ENCODE measurements at places on chromosomes 6 and 20.

DNA sequence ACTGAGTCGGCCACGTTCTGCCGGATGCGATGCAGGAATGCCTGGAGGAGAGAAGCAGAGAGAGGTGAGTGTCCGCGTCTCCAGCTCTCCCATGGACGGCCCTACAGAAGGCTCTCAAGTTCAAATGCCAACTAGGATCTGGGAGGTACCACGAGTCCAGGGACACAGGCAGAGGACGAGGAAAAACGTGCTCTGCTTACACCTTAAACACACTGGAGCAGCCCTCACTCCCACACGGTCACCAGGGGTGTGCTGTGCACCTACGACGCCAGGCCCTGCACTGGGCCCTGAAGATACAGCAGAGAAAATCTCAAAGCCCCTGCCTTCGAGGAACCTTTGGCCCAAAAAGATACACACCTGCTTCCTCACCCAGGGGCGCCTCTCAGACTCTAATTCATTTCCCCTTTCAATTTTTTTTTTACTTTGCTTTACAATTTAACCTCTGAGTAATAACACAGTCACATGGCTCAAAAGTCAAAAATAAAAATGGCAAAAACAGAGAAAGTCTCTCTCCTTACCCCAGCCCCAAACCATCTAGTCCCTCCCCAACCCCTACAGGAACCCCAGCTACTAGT is 79.9 kb downstream of the PREX1 start:
- no peak for DNase-seq

GRCh38 chr6:163892824-163893561 is 478.5 kb downstream of the QKI start:
- DNase-seq = no peak

DNA sequence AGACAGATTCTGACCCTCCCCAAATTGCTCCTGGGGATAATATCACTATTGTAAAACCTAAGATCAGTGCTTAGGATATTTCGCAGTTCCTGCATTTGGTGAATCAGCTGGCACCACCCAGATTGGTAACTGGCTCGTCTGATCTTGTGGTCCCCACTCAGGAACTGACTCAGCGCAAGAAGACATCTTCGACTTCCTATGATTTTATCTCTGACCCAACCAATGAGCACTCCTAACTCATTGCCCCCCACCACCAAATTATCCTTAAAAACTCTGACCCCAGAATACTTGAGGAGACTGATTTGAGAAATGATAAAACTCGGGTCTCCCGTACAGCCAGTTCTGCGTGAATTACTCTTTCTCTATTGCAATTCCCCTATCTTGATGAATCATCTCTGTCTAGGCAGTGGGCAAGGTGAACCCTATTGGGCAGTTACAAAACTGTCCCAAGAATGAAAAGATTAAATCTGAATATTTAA is 55.7 kb upstream of the PRND start:
- DNase-seq = peak; percentile 39

DNA sequence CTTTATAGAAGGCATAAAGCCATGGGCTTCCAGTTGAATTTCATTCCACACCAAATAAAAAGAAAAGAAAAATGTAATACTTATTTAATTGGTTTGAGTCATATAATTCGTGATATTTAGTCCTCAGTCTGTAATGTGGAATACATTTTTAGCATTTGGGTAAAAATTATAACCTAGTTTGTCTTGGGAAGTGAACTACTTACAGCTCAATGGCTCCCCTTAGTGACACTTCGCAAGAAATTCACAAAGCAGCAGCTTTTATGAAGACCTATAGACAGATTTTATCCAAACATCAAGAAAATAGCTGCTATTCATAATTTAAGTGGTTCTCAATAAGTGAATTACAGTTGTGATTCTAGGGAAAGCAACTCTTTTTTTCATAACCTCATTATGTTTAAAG is 72.1 kb downstream of the RSPO3 start:
- DNase-seq = no peak

- DNase-seq = no peak
These were observed 640.2 kb downstream of the PTPRT start for GRCh38 chr20:42549496-42549895.

GRCh38 chr6:114030767-114031166 is 59.8 kb upstream of the HDAC2 start:
- no peak for DNase-seq

- DNase-seq = no peak
These were observed 419.5 kb downstream of the CD83 start for GRCh38 chr6:14537030-14537429.

- no peak for DNase-seq
These were observed 30.1 kb upstream of the SCP2D1 start for GRCh38 chr20:18783385-18783959.

GRCh38 chr6:81340946-81341345 is 411.5 kb downstream of the TENT5A start:
- DNase-seq = no peak

GRCh38 chr6:90471263-90471662 is 115.6 kb downstream of the MAP3K7 start:
- no peak for DNase-seq

GRCh38 chr6:142612956-142613355 is 311.1 kb downstream of the ADGRG6 start:
- DNase-seq = no peak

DNA sequence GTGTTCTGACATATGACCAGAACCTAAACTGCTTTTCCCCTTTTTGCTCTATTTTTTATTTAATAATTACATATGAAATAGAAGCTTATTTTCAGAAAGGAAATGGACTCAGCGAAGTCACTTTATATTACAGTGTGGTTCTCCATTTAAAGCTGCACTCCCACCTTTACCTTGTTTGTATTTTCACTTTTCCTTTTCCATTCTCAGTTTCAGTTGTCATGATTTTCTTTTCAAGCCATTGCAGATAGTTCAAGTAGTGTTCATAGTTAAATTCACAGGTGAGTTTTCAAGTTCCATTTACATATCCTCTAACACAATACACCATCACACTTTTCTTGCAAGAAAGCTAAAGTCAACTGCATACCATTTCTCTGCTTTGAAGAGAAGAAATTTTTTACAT is 400.2 kb downstream of the HACE1 start:
- no peak for DNase-seq

DNA sequence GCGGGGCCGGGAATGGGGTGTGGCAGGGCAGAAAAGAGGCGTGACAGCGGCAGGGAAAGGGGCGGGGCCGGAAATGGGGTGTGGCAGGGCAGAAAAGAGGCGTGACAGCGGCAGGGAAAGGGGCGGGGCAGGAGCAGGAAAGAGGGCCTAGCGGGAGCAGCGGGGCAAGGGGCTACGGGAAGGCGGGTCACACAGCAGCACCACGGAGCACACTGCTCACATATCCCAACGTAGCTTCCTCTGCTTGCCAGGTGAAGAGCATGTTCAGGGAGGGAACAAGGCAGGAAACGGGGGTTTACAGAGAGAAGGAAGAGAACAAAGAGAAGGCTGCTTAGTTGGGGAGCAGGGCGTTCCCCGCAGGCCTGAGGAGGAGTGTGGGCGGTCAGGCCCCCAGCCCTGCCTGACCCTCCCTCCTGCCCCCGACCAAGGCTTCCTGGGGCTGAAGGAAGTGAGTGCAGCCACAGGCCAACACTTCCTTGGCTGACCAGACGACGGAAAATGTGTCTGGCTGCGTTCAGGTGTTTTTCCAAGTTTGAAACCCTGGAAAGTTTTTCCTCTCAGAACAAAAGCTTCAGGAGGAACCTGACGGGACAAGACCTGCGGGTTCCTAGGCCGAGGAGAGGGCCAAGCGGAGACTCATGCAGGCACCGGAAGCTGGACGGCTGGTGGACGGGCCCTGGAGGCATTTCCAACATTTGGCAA is 13.8 kb downstream of the UCKL1 start:
- DNase-seq = no peak

- DNase-seq = no peak
These were observed 8.8 kb upstream of the ABRACL start for GRCh38 chr6:139019722-139020121.

DNA sequence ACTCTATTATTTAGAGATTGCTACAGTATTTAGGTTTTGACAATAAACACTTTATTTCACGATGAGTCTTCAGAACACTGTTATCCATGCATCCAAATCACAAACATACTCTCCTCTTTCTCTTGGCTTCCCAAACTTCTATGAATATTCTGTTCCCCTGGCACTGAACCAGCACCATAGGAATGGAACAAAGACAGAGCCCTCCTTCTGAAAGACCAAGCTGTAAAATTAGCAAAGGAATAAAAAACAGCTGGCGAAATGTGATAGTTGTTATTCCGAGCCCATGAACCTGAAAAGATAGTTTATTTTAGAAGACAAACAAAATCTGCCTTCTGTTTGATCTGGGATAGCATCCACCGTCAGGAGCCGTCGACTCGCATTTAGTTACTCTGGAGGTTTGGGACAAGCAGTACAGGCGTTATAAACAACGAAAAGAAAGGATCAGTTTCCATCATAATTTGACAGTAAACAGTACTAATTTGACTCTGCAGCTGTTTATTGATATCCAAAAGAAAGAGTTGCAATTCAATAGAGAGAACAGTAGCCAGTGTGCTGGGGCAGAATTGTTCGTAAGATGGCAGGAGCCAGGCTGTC is 161.4 kb downstream of the CLIC5 start:
- DNase-seq = no peak

GRCh38 chr20:62832212-62832922 is 15.5 kb downstream of the COL9A3 start:
- peak; percentile 29 for DNase-seq

DNA sequence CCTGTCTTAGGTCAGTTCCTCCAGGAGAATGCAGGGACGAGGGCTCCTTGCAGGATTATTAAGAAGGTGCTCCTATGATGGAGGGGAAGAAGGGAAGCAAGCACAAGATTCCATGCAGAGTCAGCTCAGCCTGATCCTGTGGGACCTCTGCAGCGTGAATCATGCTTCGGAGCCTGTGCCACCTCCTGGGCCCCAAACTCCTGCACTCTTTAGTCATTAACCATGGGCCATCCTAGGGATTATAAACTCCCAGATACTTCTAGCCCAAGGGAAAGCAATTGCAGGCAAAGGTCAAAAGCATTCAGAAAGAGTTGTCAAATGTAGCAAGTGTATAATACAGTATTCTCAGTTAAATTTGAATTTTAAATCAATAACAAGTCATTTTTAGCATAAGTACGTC is 208.7 kb upstream of the PMEPA1 start:
- no peak for DNase-seq

GRCh38 chr6:42049116-42049809 is 1.1 kb upstream of the TAF8 start:
- peak; percentile 24 for DNase-seq

- peak; percentile 7 for DNase-seq
These were observed 89.2 kb upstream of the ARID1B start for GRCh38 chr6:156687789-156688619.

DNA sequence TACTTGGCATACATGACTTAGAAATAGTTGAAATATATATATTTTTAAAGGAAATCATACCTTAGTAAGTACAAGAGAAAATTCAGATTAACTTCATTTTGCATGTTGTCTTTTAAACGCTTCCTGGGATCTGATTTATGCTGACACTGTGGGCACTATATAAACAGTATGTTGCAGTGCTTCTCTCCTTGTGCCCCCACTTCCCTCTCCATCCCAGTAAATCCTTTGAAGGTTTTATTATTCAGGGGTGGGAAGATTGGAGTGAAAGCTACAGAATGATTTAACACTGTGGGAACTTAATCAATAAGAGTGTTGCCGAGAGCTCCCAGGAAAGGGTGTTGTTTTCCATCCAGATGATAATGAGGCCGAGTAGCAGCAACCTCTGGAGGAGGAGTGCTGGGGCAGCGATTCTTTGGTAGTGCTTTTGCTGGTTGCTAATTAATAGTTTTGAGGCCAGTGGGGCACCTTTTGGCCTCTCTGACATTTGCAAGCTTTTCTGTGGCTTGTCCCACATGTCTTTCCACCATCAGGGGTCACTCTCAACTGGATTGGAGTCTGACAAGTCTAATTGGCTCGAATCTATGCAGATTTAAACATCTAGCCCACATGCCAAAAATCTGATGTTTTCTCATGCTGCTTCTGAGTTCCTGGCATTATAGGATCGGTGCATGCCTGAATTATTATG is 183.0 kb upstream of the MMS22L start:
- no peak for DNase-seq

GRCh38 chr6:74057326-74057725 is 361.3 kb downstream of the CD109 start:
- no peak for DNase-seq

DNA sequence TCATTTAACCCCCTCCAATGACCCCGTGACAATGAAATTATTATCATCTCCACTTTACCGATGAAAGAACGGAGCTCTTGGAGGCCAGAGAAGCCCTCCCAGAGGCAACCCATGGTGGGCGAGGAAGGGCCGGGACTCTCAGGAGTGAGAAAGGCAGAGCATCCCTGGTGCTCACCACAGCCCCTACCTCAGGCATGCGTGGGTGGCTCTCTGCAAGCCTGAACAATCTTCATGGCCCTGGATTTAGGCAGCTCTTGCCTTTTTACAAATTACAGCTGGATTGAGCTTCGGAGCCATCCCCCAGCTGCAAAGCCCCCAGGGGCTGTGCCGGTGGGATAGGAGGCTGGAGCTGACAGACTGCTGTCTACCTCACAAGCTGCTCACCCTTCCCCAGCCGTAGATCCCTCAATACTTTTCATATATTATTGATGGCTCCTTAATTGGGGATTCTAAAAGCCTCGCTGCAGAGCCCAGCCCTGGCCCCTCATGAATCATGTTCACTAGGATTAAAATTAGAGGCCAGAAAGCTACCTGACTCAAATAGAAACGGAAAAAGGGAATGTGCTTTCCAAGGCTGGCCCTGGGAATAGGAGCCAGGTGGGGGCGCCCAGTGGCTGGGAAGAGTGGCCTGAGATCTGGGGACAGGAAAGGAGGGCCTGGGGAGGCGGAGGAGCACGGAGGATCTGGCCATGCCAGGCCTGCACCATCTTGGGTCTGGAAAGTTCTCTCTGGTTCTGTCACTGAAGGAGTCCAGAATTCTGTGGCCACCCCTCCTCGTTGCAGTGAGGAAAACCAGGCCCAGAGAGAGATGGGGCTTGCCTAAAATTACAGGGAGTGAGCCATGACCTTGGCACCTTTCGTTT is 29.1 kb downstream of the CPNE5 start:
- DNase-seq = no peak

DNA sequence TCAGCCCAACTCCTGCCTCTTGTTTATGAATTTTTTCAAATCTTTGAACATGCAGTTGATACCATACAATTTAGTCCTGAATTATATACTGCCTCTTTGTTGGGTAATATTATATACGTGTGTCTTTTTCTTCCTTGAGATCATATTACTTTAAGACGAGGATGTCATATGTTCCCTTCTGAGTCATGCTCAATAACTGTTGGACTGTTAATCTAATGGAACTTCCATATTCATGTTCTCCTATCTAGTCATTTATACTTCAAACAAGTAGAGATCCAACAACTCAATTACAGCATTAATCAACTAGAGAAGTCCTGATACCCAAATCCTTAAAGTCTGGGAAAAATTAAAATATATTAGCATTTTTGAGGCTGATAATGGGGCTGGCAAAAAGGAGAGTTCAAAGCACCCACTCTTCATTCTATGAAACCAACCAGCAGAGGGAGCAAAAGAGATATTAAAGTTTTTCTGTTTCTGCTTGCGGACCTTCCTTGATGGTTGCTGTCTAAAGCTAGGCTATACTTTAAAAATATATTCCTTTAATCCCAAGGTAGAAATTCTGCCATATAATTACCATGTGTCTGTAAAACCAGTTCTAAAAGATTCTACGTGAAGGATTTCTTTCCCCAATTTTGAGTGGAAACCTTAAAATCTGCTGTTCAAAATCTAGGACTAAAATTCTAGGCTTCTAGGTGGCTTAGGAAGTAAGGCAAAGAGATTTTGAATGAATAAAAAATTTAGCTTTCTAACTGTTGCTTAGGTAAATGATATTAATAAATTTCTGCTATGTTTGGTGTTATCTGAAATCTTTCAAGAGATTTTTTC is 498.9 kb downstream of the BCKDHB start:
- DNase-seq = no peak

All from stimulated activated CD4-positive, alpha-beta T cell treated with anti-CD3 and anti-CD28 coated beads, Interleukin-4, amount 100 ng/mL, for 1 hour (primary cell).